ENCODE measurements at places on chromosomes 7 and 10.

- no peak for DNase-seq
- H3K36me3 ChIP-seq, result no peaks in the 10 kb centered on the region
- H3K4me1 ChIP-seq, result no peaks in the 10 kb centered on the region
Observed at GRCh38 chr7:122123746-122124145, 20.3 kb downstream of the AASS start.

DNA sequence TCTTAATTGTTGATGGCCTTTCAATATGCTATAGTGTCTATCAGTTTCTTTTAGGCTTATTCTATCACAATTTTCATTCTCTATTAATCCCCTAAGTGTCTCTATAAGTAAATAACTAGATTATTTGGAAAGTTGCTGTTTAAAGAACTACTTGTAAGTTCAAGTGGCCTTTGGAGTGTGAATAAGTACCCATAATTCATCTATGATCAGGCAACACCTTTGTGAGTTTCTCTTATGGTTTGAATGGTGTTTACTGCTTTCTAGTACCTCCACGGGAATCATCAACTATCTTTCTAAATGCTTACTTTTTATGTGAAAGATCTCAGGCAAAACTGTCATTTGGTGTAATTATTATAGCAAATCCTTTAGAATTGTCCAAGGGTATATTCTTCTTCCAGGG lies 166.7 kb downstream of the POU6F2 start:
- no peak for DNase-seq
- H3K27ac ChIP-seq, result no peak overlapping the region
- H3K27me3 ChIP-seq, result no peaks in the 10 kb centered on the region
- H3K36me3 ChIP-seq, result no peaks in the 10 kb centered on the region
- H3K4me3 ChIP-seq, result no peak overlapping the region
- no peaks in the 10 kb centered on the region for H3K4me1 ChIP-seq

DNA sequence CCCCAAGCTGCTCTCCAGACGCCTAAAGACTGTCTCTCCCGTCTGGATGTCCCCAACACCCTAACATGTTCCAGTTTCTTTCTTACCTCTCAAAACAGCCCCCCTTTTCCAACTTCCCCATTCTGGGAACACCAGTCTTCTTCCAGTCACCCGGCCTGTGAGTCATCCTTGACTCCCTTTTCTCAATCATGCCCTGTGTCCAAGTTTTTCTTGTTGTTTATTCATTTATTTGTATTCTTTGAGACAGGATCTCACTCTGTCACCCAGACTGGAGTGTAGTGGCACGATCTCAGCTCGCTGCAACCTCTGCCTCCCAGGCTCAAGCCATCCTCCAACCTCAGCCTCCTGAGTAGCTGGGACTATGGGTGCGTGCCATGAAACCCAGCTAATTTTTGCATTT lies 15.6 kb downstream of the SNX10 start:
- peaks cover 12% of the 10 kb centered on the region for H3K4me1 ChIP-seq
- no peak for DNase-seq
- no peak overlapping the region for H3K4me3 ChIP-seq
- peaks cover 9% of the 10 kb centered on the region for H3K36me3 ChIP-seq
- no peaks in the 10 kb centered on the region for H3K27me3 ChIP-seq

DNA sequence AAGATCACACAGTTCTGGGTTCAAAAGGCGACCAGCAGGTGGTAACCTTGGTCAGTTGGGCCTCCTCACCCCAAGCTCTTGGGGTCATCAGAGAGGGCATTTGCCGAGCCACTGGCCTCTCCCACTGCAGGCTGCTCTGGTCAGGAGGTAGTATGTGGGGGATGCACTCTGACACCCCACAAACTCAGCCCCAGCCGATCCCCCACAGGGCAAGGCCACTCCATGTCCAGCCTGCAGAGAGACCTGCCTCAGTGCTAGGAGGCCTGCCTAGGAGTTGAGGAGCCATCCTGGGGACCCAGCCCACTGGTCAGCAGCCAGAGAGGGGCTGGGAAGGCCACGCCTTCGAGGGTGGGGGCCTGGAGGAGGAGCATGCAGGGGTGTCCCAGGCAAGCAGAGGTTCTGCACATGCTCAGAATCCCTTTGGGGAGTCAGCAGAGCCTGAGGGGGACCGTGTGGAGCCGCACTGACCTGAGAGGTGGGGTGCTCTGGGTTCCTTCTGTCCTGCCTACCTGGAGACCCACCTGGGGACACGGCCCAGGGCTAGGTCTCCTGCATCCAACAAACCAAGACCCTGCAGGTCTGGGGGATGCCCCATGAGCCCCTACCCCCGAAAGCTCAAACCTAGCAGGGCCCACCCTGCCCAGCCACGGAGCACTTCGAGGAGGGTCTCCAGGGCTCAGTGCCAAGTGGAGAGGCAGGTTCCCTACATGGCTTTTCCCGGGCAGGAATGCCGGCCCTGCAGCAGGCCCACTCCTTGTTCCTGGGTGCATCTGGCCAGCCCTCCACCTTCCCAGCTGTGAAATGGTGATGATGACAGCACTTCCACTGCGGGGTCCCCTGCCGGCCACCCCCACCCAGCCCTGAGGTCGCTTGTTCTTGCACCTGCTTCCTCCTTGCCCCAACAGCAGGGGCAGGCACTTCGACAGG lies 58.5 kb downstream of the RASGEF1A start:
- no peaks in the 10 kb centered on the region for H3K27me3 ChIP-seq
- no peaks in the 10 kb centered on the region for H3K36me3 ChIP-seq
- no peak overlapping the region for H3K27ac ChIP-seq
- no peak overlapping the region for H3K4me3 ChIP-seq
- peaks cover 3% of the 10 kb centered on the region for H3K4me1 ChIP-seq

- H3K4me3 ChIP-seq, result no peak overlapping the region
- no peaks in the 10 kb centered on the region for H3K4me1 ChIP-seq
- no peaks in the 10 kb centered on the region for H3K36me3 ChIP-seq
- peaks cover 9% of the 10 kb centered on the region for H3K27me3 ChIP-seq
Observed at GRCh38 chr10:29896053-29896452, 163.3 kb downstream of the JCAD start.

GRCh38 chr7:129074994-129075393 lies 20.1 kb upstream of the TNPO3 start:
- H3K4me1 ChIP-seq, result peaks cover 6% of the 10 kb centered on the region
- H3K4me3 ChIP-seq, result no peak overlapping the region
- H3K27me3 ChIP-seq, result peaks cover 7% of the 10 kb centered on the region
- no peaks in the 10 kb centered on the region for H3K36me3 ChIP-seq
- DNase-seq, result no peak

DNA sequence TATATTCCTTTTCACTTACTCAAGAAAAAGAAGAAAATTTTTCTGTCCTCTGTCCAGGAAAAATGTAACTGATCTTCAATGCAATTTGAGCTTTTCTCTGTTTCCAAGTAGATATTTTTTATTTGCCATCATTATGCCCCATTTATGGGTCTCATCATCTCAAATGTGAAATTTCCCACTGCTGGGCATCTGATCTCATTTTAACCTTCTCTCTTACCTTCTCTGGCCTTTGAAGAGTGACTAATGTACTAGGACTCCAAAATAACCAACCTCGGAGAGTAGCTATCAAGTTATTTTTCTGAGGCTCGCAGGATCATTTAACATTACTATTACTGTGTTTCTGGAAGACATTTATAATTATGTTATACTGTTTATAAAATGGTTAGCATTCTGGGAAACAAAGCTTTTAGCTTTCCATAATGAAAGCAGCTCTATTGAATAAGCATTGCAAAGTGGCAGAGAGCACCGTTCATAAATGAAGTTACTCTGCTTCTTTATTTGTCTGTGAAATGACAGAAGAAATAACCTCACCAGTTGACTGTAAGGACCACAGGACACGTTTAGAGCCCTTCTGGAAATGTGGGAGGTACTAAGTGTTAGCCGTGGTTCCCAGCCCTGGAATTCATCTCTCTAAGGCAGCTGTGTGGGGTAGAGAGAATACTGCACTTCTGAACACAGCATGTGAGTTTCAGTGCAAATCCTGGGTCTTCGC lies 33.3 kb upstream of the NMT2 start:
- no peak overlapping the region for H3K4me3 ChIP-seq
- no peak overlapping the region for H3K27ac ChIP-seq
- peaks cover 43% of the 10 kb centered on the region for H3K4me1 ChIP-seq
- H3K36me3 ChIP-seq, result no peaks in the 10 kb centered on the region
- no peaks in the 10 kb centered on the region for H3K27me3 ChIP-seq
- no peak for DNase-seq

GRCh38 chr10:32961895-32962369 lies 3.9 kb upstream of the ITGB1 start:
- peaks cover 4% of the 10 kb centered on the region for H3K27me3 ChIP-seq
- DNase-seq, result no peak
- peaks cover 29% of the 10 kb centered on the region for H3K4me1 ChIP-seq
- no peaks in the 10 kb centered on the region for H3K36me3 ChIP-seq

DNA sequence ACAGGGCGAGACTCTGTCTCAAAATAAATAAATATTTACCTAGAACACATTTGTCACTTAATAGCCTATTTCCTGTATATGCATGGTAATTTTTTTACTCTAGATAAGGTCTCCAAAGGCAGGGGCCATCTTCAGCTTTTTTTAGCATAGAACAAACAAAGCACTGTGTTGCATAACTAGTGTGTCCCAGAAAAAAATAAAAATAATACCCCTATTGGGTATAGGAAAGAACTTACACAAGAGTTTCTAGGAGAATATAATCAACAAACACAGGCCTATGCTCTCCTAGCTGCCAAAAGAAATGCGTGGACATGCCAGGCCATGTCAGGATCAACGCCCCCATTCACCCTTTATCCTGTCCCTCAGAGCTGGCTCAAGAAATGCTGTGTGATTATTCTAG lies 103.6 kb downstream of the PARD3 start:
- no peak overlapping the region for H3K27ac ChIP-seq
- H3K4me1 ChIP-seq, result no peaks in the 10 kb centered on the region
- H3K4me3 ChIP-seq, result no peak overlapping the region
- H3K36me3 ChIP-seq, result no peaks in the 10 kb centered on the region
- DNase-seq, result no peak
- peaks cover 4% of the 10 kb centered on the region for H3K27me3 ChIP-seq

DNA sequence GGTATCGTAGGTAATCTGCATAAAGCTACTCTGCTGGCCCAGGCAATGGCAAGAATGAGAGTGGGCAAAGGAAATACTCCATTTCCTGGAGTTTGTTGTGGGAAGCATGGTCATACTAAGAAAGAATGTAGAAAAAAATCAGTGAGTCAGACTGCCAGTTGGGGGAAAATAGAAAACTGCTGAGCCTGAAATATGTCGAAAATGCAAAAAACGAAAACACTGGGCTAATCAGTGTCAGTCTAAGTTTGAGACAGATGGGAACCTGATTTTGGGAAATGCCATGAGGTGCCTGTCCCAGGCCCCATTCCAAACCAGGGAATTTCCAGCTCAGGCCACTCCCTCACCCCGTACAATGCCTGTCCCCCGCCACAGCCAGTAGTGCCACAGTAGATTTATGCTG lies 150.0 kb downstream of the ZNF33B start:
- H3K4me1 ChIP-seq, result no peaks in the 10 kb centered on the region
- no peaks in the 10 kb centered on the region for H3K27me3 ChIP-seq

DNA sequence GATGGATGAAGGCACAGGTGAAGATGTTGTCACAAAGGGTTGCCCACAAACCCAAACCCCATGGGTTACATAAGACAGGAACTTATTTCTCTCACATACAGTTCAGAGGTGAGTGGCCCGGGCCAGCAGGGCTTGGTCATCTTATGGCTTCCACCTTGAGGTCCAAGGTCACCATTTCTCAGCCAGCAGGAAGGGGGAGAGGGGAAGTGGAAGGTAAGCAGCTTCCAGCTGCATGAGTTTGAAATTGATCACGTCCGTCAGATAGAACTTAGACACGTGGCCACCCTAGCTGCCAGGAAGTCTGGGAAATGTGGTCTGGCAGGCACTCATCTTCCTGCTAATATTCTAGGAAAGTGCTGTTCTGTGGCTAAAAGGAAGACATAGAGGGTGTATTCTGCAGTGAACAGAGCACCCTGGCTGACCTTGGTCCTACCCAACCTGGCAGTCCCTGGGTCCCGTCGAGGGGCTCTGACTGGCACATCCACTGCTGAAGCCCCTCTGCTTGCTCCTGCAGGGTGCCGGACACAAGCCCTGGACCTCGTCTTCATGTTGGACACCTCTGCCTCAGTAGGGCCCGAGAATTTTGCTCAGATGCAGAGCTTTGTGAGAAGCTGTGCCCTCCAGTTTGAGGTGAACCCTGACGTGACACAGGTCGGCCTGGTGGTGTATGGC lies 49.5 kb downstream of the VWA2 start:
- H3K4me3 ChIP-seq, result no peak overlapping the region
- H3K27ac ChIP-seq, result no peak overlapping the region
- H3K27me3 ChIP-seq, result no peaks in the 10 kb centered on the region
- no peaks in the 10 kb centered on the region for H3K36me3 ChIP-seq

Data from activated CD4-positive, alpha-beta memory T cell treated with anti-CD3 and anti-CD28 coated beads for 36 hours (primary cell).